Left kidney (tissue), 8 donors: ENCODE measurements at places on chromosomes 4 and X. TPM values are rescaled to one million over a fixed set of nuclear protein-coding genes. Genes with fewer than 3 reads are reported as not detected.

The NXF2B gene
- 1.8 TPM for polyA plus RNA-seq

The IL2 gene
- not detected for polyA plus RNA-seq

The NAP1L3 gene
- 14.6 TPM for polyA plus RNA-seq

The CT45A10 gene
- not detected for polyA plus RNA-seq

The GNRHR gene
- polyA plus RNA-seq, result 0.96 TPM

DNA sequence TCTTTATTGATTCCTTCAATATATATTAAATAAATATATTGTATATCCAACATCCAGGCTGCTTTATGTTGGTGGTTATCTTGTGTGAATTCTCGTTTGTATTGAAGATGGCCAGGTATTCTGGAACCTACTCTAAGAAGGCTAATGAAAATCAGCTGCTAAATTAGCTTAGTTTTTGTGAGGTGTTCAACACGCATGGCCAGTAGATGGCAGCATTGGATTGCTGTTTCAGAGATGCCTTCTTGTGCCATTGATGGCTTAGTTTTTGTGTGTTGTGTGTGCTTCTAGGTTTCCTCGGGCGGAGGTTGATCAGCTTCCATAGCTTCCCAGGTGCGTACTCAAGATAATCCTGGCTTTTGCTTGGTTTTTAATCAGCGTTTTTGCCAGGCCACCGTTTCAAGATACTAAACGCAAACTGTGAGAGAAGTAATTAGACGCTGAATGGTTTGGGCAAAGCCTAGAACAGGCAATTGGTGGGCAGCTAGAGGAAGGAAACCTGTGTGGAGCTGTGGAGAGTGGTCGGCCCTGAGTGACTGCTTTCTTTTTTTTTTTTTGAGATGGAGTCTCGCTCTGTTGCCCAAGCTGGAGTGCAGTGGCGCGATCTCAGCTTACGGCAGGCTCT is 15.1 kb downstream of the NOCT start:
- peak; percentile 88 for DNase-seq

DNA sequence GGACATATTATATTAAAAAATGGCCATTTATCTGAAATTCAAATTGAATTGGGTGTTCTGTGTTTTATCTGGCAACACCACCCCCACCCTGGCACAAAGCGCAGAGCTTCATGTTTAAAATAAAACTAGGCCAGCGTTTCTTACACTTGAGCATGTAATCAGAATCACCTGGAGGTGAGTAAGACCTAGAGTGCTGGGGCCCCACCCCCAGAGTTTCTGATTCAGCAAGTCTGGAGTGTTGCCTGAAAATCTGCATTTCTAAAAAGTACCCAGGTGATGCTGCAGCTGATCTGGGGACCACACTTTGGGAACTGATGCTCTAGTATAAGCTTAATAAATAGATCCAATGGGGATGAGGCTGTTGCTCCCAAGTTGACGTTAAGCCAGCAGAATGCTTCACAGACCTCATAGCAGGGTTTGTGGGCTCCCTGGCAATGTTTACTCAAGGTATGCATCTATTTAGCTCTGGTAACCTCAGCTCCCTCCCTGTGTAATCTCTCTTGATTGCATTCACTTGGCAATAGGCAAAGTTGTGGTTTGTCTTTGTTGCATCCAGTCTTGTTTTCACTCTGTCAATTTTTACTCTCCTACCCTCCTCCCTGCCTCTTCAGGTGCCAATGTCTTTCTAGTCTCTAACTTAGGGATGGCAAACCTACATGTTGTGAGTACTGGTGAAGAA is 99.8 kb upstream of the TEX13D start:
- no peak for DNase-seq

GRCh38 chr4:43331226-43332051 is 438.9 kb downstream of the GRXCR1 start:
- DNase-seq, result no peak

- DNase-seq, result no peak
These were observed 89.1 kb upstream of the IGFBP7 start for GRCh38 chr4:57199267-57199666.

- no peak for DNase-seq
These were observed 84.0 kb upstream of the TRIM2 start for GRCh38 chr4:153120235-153120634.

- no peak for DNase-seq
These were observed 8.5 kb upstream of the TMPRSS11D start for GRCh38 chr4:67892253-67892652.

DNA sequence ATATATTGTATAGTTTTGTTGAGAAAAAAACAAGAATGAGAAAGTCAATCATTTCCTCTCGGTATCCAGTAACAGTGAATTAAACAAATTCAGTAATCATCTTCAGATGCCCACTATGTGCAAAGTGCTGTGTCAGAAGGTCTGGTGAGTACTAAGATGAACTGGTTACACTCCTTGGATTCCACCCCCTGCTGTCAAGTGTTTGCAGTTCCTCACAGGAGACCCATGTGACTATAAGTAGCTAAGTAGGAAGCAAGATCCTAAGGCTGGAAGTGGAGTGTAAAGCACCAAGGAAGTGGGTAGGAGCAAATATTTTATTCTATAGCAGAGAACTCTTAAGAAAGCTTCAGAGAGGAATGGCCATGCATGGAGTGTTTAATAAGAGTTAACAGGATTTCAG is 73.6 kb downstream of the SNX25 start:
- DNase-seq, result no peak

GRCh38 chrX:49286581-49286980 is 16.9 kb upstream of the GAGE10 start:
- DNase-seq, result no peak

- no peak for DNase-seq
These were observed 230.7 kb upstream of the GK2 start for GRCh38 chr4:79638735-79639134.

- DNase-seq, result no peak
These were observed 5.1 kb downstream of the PHEX start for GRCh38 chrX:22037225-22037624.

GRCh38 chr4:157300701-157301100 is 80.2 kb downstream of the GRIA2 start:
- DNase-seq, result no peak

GRCh38 chr4:5784960-5785611 is 74.1 kb downstream of the EVC start:
- no peak for DNase-seq

DNA sequence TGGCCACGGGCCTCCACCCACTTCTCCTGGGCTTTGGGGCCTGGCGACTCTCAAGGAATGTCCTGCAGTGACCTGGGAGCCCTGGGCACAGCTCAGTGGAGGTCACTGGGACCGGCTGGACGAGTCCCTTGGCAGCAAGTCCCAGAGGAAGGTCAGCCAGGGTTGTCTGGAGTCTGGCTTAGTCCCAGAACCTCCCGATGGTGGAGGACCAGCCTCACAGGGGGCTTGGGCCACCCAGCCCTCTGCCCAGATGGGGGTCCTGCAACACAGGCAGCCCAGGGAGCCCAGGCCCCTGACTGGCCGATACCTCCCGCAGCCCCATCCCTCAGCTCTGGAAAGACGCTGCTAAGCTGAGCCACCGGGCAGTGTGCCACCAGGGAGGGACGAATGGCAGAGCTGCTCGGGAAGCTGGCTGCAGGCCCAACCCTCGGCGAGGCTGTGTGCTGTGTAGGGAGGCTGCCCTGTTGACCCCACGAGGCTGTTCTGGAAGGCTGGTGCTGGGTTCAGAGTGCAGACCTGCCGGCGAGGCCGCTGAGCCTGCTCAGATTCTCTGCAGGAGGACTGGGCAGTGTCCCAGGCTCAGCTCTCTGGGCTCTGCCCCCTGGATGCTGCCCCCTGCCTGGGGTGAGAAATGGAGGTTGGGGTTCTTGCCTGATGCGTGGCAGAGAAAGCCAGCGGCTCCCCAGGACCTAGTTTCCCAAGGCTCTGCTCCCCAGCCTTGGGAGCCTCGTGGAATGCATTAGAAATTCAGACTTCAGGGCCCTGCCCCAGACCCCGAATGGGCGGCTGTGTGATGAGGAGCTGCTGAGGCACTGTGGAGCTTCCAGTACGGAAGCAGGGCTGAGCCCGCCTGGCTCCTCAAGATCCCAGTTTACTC is 61.7 kb downstream of the ADRA2C start:
- no peak for DNase-seq
